NCI-H2171 treated with DMSO at 0.1 percent for 48 hours (cell line): ENCODE measurements at places on chromosomes 3 and 15.
A peak's percentile ranks its signal among the peaks of the same experiment; 100 is the strongest.

- no peak for DNase-seq
Measured at GRCh38 chr3:2802429-2802828, 307.7 kb downstream of the IL5RA start.

GRCh38 chr3:165505657-165506056 lies 309.5 kb upstream of the SLITRK3 start:
- no peak for DNase-seq

DNA sequence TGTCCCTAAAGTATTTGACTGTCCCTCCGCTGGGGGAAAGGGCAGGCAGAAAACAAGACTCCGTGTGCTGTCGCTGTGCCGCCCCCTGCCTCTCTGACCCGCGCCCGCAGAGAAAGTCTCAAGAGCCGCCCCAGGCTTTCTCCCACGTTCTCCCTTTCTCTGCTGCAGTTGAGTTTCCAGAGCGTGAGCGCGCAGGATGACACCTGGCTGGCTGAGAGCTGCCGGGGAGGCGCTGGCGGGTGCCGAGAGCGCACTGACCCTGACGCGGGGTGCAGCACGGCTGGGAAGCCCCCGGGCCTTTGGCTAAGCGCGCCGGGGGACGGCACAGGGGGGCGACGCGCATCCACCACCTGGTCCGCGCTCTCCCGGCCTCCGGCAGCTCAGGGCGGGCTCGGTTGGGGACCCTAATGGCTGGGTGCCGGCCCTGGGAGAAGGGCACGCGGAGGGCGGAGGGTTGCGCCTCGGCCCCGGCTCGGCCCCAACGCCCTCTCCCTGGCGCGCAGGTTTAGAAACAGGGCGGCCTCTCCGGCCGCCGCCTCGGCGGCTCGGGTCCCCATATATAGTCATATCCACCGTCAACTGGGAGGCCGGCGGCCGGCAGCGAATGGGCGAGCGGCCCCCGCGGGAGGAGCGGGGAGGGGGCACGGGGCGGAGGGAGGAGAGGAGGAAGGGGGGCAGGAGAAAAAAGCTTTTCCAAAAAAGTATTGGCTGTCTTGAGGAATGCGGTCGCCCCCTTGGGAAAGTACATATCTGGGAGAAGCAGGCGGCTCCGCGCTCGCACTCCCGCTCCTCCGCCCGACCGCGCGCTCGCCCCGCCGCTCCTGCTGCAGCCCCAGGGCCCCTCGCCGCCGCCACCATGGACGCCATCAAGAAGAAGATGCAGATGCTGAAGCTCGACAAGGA lies at the start of gene TPM1:
Gene TPM1 (plus strand): TSS at position 774 of the 903 bp plus-strand sequence. CDS start 83 bp downstream, at position 857.
- peak; percentile 65 for DNase-seq

- no peak for DNase-seq
Measured at GRCh38 chr3:79767905-79768267, at the start of gene ROBO1. ROBO1 (minus strand) TSS chr3:79767998.

- DNase-seq: no peak
Measured at GRCh38 chr3:159455741-159456181, 532.9 kb upstream of the IL12A start.

- no peak for DNase-seq
Measured at GRCh38 chr15:94023531-94023930, 207.8 kb upstream of the MCTP2 start.

- DNase-seq: no peak
Measured at GRCh38 chr3:139758654-139759291, 81.0 kb upstream of the NMNAT3 start.

- DNase-seq: no peak
Measured at GRCh38 chr3:139342054-139342453, 1.8 kb upstream of the MRPS22 start.

DNA sequence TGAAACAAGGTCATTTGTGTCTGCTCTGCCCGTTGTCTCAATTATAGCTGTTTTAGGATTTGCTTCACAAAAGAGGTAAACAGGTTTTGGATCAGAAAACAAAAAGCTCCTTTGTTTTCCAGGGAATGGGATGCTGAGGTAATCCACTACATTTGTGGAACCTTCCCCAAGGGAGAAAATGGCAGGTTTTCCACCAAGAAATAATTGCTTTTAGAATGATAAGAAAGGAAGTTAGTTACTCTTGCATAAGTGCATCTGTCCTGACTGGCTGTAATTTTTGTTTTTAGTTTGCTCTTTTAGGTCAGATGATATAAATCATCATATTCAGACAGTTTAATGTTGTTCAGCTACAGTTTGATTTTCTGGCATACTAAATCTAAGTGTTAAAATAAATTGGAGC lies 198.5 kb upstream of the COL8A1 start:
- no peak for DNase-seq

DNA sequence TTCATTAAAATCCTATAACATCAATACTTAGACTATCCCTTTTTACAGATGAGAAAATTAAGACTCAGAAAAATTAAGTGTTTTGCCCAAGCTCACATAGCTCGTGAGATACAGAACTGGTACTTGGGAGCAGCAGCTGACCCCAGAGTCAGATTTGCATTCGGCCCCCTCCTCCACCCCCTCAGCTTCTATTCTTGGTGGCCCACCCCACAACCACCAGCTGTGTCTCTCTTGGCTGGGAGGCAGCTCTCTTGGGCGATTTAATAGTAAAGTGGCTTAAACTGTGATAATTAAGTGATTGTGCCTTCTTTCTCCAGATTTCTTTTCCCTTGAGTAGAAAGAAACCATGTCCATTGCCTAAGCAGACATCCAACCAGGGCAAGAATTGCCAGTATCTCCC lies 203.6 kb upstream of the PDZRN3 start:
- no peak for DNase-seq
